ENCODE measurements at places on chromosomes 11 and 22. TPM values are rescaled to one million over a fixed set of nuclear protein-coding genes. Genes with fewer than 3 reads are reported as not detected.

DNA sequence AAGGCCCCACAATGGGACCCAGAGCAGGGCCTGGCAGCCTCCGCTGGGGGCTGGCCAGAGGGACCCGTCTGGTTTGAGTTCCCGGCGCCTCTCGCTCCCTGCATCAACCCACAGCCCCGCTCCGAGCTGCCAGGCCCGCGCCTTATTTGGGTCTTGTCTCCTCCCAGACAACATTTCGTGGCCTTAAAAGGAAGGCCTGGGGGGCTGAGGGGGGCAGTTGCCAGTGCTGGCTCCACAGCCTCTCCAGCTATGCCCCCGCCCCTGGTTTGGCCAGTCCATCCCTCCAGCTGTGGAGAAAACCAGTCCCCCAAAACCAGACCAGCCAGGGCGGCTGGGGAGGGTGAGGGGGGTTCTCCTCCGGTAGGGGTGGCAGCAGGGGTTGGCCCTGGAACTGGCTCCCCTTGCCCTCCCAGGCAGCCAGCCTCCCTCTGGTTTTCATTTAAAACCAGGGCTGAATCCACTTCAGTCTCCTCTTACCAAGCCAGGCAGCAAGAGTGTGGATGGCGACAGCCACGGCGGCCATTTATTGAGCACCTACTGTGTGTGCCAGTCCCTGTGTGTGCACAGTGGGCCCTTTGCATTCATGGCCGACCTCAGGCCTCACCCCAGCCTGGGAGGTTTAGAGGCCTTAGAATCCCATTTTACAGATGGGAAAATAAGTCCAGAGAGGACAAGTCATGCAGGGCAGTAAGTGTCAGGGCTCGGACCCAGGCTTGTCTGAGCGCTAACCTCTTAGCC is 18.6 kb downstream of the EMID1 start:
- H3K4me3 ChIP-seq, result no peak overlapping the region
- H3K36me3 ChIP-seq, result no peaks in the 10 kb centered on the region
- no peak for DNase-seq
- H3K4me1 ChIP-seq, result peaks cover 14% of the 10 kb centered on the region
- no peak overlapping the region for H3K27ac ChIP-seq

DNA sequence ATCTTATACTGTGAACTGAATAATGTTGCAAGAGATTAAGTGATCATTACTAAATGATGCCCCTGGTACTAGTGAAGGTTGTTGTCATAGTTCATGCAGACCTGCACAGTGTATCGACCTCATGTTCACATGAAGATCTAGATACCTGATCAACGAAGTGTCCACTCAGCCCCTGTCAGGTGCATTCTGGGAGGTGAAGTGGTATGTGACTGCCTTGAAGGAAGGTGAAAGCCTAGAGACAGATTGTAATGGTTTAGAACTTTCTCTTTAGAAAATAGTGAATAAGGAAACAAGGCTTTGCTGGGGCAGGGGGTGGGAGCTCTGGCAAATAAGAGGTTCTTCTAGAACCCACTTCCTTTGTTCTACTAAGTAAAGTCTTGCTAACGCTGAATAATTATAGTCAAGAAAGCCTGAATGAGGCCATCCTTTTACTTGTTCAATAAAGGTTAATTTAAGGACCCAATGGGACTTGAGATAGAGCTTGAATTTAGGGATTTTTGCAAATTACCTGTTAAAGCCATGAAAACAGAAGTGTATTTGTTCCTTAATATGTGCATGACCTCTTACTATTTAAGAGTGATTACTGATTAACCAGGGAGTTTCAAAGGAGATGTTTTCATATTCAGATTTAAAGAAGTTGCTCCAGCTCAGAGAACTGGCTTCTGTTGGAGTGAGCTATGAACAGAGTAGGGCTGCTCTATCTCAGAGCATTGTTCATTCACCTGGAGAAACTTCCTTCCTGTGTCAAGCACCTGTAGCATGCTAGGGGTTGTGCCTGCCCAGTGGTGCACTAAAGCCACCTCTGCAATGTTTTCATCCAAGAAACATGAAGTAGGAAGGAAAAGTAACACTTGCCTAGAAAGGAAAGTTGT is 45.3 kb downstream of the C22orf31 start:
- H3K27ac ChIP-seq, result no peak overlapping the region
- no peaks in the 10 kb centered on the region for H3K27me3 ChIP-seq
- H3K4me1 ChIP-seq, result peaks cover 7% of the 10 kb centered on the region
- H3K36me3 ChIP-seq, result no peaks in the 10 kb centered on the region

DNA sequence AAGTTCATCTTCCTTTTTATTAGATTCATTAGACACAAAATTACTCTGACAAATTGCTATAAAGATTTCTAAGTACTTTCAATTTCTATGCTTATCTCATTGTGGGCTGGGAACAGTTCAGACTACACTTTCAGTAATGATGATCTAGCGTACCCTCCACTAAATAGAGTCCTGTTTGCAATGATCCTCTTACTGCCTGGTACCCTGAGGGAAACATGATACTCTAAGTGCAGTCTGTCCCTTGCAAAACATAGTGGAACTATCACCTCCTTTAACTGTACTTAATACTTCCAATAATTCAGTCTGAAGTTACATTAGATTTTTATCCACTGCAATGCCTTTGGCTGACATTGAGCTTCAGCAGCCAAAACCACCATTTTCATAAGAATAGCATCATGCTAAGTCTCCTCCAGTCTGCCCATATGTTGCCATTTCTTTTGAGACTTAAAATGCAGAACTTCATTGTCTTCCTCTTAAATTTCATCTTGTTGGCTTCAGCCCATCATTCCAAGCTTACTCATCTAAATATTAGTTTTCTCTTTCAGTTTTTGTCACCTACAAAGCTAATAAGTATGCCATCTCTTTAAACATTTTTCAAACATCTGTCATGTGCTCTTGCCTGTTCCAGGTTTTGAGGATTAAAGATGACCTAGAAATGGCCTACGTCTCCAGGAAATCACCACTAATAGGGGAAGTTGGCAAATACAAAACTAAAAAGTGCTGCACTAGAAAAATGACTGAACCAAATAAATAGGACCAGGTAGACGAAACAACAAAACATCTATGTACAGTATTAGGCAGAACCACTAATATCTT is 55.5 kb downstream of the PAK1 start:
- no peak for DNase-seq
- H3K4me1 ChIP-seq, result no peaks in the 10 kb centered on the region
- H3K36me3 ChIP-seq, result no peaks in the 10 kb centered on the region
- no peak overlapping the region for H3K4me3 ChIP-seq

DNA sequence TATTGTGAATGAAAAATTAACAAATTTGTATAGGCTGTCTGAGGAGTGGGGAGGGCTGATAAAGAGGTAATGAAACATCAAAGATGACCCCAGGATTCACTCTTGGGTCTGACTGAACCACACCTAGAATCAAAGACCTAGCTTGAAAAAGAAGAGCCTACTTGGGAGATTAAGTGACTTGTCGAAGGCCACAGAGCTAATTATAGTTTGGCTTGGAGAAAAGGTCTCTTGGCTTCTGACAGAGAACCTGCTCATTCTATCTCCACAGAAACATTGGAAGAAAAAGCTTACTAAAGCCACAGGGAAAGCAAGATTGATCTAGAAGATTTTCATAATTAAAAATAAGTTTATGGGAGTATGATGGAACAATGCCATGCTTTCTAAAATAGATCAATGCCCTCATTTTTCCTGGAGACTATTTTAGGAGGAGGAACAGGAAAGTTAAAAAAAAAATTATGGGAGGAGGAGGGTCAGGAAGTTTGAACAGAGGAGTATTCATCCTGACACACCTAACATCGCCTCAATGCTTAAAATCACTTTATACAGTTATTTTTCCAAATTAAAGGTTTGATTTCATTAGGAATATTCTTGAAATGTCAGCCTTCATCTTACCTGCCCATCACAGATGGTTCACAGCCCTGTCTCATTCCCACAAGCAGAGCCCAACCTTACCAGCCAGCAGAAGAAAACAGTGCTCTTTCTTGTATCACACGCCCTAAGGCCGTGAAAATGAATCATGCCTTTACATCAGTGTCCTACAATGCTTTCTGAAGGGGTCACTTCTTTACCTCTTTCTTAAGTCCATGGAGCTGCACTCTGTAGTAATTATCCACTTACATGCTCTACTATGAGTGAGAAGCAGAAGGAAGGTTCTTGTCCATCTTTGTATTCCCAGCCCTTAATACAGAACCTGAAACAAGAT is 231.1 kb upstream of the MPPED2 start:
- H3K27me3 ChIP-seq, result no peaks in the 10 kb centered on the region
- H3K36me3 ChIP-seq, result no peaks in the 10 kb centered on the region
- no peak overlapping the region for H3K27ac ChIP-seq
- H3K4me3 ChIP-seq, result no peak overlapping the region

DNA sequence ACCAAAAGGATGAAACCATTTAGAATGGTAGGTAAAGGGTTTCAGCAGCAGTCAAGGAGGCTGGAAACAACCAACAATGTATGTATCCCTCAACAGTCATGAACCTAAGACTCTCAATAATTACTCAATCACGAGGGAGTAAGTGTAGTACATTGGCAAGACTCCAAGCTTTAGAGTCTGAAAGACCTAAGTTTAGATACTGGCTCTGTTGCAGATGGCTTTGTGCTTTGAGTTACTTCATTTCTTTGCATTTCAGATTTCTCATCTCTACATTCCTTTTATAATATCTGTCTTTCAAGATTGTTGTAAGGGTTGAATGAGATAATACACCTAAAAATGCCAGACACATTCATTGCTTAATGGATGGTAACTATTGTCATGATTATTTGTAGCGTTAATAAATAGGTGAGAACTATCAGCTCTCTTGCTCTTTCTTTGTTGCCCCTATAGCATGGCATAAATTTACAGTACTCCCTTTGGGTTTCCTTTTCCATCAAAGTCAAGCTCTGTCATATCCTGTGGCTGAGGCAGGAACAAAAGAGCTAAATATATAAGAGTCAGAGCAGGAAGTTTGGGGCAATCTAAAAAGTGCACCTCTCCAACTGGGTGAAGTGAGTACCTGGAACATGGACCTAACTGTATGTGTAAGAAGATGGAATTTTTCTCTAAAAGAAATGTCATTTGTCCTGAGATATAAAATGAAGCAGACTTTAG is 228.2 kb upstream of the ZC3H12C start:
- H3K27me3 ChIP-seq, result no peaks in the 10 kb centered on the region
- no peak overlapping the region for H3K27ac ChIP-seq
- H3K4me1 ChIP-seq, result no peaks in the 10 kb centered on the region

DNA sequence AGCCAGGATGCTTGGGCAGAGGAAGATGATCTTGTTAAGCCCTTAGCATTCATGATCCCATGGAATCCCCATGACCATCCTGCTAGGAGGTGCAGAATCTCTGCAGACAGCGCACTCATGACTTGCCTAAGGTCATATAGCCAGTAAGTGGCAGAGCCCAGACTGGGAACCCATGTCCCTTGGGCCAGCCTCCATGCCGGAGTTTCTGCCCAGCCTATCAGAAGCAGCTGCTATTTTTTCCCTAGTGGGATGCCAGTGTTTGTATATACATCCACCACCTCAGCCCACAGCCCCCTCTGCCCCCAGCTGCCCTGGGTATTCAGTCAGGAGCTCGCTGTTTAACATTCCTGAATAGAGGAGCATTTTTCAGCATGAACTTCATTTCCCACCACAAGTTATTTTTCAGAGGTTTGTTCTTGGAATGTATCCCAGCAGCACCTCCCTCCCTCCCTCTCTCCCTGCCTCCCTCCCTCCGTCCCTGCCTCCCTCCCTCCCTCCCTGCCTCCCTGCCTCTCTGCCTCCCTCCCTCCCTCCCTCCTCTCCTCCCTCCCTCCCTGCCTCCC is 34.4 kb upstream of the SUSD2 start:
- DNase-seq, result no peak
- H3K27me3 ChIP-seq, result no peaks in the 10 kb centered on the region
- H3K4me1 ChIP-seq, result peaks cover 23% of the 10 kb centered on the region
- peaks cover 74% of the 10 kb centered on the region for H3K36me3 ChIP-seq

- no peak for DNase-seq
- no peaks in the 10 kb centered on the region for H3K4me1 ChIP-seq
- H3K4me3 ChIP-seq, result no peak overlapping the region
- no peaks in the 10 kb centered on the region for H3K36me3 ChIP-seq
Measured at GRCh38 chr11:1636291-1636950, 6.8 kb downstream of the KRTAP5-5 start.

DNA sequence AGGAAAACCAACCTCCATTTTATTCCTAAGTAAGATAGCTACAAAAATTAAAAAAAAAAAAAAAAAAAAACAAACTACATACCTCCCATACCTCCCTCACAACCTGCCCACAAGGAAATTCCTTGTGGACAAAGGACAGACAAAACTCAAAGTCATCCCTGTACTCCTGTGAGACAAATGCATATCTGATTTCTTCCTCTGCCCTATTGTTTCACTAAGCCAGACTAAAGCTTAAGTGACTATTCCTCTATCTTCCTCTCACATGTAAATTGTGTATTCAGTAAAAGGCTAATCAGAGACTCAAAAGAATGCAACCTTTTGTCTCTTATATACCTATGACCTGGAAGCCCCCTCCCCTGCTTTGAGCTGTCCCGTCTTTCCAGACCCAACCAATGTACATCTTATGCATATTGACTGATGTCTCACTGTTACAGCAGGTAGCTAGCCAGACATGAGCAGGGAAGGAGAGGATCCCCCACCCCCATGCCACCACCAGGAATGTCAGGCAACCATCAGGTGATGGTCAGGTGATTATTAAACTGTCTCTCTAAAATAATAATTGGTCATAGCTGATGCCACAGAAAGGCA is 289.4 kb downstream of the SBF2 start:
- H3K4me1 ChIP-seq, result no peaks in the 10 kb centered on the region
- H3K36me3 ChIP-seq, result peaks cover 7% of the 10 kb centered on the region
- H3K27me3 ChIP-seq, result no peaks in the 10 kb centered on the region
- DNase-seq, result no peak

- H3K4me1 ChIP-seq, result no peaks in the 10 kb centered on the region
- DNase-seq, result no peak
- H3K4me3 ChIP-seq, result no peak overlapping the region
- H3K27ac ChIP-seq, result no peak overlapping the region
Measured at GRCh38 chr11:113446938-113447337, 28.3 kb downstream of the DRD2 start.

DNA sequence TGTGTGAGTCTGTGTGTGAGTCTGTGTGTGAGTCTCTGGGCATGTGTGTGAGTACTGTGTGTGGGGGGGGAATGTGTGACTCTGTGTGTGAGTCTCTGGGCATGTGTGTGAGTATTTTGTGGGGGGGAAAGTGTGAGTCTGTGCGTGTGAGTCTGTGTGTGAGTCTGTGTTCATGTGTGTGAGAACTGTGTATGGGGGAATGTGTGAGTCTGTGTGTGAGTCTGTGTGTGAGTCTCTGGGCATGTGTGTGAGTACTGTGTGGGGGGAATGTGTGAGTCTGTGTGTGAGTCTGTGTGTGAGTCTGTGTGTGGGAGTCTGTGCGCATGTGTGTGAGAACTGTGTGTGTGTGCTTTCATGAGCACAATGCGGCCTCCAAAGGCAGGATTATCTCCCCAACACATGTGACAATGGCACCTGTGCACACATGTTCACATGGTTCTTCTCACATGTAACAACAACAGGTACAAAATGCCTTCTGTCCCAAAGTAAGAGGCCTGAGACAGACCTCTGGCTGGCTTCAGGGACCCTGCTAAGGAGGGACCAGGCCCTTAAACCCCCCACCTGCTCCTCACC is 1.6 kb downstream of the CD5 start:
- H3K4me1 ChIP-seq, result no peaks in the 10 kb centered on the region
- no peak overlapping the region for H3K4me3 ChIP-seq
- H3K27me3 ChIP-seq, result no peaks in the 10 kb centered on the region

GRCh38 chr11:110319501-110319900 is 23.1 kb upstream of the RDX start:
- H3K36me3 ChIP-seq, result no peaks in the 10 kb centered on the region
- no peak overlapping the region for H3K4me3 ChIP-seq
- no peak for DNase-seq
- no peak overlapping the region for H3K27ac ChIP-seq
- H3K27me3 ChIP-seq, result no peaks in the 10 kb centered on the region
- no peaks in the 10 kb centered on the region for H3K4me1 ChIP-seq

NCR3LG1 gene
- 2.6 TPM for total RNA-seq

OR8D1 gene
- total RNA-seq, result not detected

SUN2 gene
- total RNA-seq, result 307 TPM

TCN1 gene
- 108 TPM for total RNA-seq

All from esophagus squamous epithelium (tissue), 5 donors.